Liver (tissue), 10 donors: ENCODE measurements at places on chromosomes 7 and 10. TPM values are rescaled to one million over a fixed set of nuclear protein-coding genes. Genes with fewer than 3 reads are reported as not detected.

TMEM196 gene
- total RNA-seq: not detected

- no peak overlapping the region for H3K27ac ChIP-seq
- DNase-seq: no peak
Observed at GRCh38 chr7:1566687-1567048, 3.2 kb downstream of the PSMG3 start.

DNA sequence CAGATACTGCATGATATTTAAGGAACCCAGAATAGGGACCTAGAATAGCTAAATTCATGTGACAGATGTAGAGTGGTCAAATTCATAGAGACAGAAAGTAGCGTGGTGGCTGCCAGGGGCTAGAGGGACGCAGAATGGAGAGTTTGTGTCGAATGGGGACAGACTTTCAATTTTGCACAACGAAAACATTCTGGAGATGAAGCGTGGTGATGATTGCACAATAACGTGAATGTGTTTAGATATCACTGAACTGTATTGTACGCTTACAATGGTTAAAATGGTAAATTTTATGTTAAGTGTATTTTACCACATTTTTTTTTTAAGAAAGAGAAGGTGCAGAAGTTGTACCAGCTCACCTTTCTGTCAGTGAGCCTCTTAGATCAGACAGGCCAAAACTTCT is 137.8 kb upstream of the TNS3 start:
- no peak overlapping the region for H3K27ac ChIP-seq
- no peak for DNase-seq
- peaks cover 6% of the 10 kb centered on the region for H3K4me1 ChIP-seq
- H3K4me3 ChIP-seq: no peak overlapping the region

DNA sequence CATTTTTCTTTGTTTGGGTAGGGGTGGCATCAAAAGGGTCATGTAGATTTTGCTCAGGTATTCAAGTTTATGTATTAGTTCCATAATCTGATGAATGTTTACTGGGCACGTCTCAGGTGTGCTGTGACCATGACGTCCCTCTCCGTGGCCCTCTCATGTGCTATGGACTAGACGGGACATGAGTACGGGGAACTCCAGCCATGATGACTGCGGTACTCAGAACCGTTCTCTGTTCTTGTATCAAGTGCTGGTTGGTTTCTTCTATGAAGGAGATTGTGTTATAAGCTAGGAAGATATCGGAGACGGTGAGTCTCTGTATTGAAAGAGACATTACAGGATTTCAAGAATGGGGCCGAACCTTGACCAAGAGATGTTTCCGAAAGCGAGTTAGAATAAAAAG is 116.5 kb upstream of the ADARB2 start:
- H3K4me3 ChIP-seq: no peak overlapping the region
- H3K27me3 ChIP-seq: no peaks in the 10 kb centered on the region
- DNase-seq: no peak
- no peaks in the 10 kb centered on the region for H3K36me3 ChIP-seq
- no peaks in the 10 kb centered on the region for H3K4me1 ChIP-seq
- no peak overlapping the region for H3K27ac ChIP-seq

ARHGEF5 gene
- 5.6 TPM for total RNA-seq

OR9A2 gene
- 0.08 TPM for total RNA-seq

DNA sequence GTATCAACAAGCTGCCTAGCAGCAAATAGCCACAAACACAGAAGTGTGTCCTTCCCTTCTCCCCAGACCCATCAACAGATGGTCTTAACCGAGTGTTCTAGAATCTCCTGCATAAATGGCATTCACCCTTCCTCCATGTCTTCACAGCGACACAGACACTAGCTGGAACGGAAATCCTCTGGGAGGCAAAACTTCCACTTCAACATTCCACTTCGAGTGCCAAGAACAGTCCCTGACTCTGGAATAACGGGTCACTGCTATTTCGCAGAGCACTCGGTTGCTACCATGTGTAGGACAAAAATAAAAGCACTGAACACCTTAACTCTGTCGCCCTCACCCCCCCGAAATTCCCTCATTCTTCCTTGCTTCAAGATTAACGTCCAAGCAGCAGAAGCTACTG is 65.1 kb downstream of the SFMBT2 start:
- H3K27me3 ChIP-seq: no peaks in the 10 kb centered on the region
- no peak overlapping the region for H3K4me3 ChIP-seq
- DNase-seq: no peak
- no peak overlapping the region for H3K27ac ChIP-seq
- no peaks in the 10 kb centered on the region for H3K36me3 ChIP-seq
- no peaks in the 10 kb centered on the region for H3K4me1 ChIP-seq

DNA sequence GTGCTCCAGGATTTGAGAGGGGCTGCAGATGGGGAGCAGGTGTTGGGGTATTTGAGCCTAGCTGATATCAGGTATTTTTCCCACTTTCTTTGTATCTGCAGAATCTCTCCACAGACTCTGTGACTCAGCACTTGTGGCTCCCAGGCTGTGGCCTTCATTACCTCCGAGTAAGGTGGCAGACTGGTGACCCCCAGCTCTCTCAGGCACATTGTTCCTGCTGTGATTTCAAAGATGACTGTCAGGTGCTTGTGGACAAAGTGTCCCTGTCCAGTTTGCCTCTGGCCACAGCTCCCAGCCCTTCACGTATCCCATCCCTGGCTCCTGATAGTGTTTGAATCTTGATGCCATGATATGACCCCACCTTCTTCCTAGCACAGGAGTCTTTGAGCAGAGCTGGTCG is 396.8 kb upstream of the PODXL start:
- H3K4me3 ChIP-seq: no peak overlapping the region
- no peaks in the 10 kb centered on the region for H3K4me1 ChIP-seq
- no peak overlapping the region for H3K27ac ChIP-seq
- H3K36me3 ChIP-seq: no peaks in the 10 kb centered on the region
- DNase-seq: no peak
- H3K27me3 ChIP-seq: no peaks in the 10 kb centered on the region

DNA sequence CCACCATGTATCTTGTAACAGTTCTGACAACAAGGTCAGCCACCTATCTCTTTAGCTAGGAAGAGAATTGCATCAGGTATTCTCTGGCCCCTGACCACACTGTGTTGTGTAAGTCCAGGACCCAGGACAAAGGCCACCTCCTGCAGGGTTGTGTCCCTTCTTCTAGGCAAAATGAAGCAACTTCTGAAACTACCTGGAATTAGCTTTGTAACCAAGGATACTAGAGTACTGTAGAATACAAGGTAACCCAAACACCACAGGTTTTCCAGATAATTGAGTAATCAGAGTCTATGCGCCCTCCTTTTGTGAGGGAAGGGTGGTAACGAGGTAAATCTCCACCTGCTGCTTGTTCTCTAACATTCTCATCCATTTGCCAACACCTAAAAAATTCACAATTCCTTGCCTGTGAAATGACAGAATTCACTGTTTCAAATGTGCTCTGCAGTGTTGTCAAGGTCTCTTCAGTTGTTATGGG is 51.7 kb downstream of the SGMS1 start:
- no peak for DNase-seq
- H3K4me1 ChIP-seq: peaks cover 50% of the 10 kb centered on the region
- peak overlapping the region; percentile 72 for H3K27ac ChIP-seq
- H3K36me3 ChIP-seq: no peaks in the 10 kb centered on the region
- H3K27me3 ChIP-seq: no peaks in the 10 kb centered on the region
- no peak overlapping the region for H3K4me3 ChIP-seq

DNA sequence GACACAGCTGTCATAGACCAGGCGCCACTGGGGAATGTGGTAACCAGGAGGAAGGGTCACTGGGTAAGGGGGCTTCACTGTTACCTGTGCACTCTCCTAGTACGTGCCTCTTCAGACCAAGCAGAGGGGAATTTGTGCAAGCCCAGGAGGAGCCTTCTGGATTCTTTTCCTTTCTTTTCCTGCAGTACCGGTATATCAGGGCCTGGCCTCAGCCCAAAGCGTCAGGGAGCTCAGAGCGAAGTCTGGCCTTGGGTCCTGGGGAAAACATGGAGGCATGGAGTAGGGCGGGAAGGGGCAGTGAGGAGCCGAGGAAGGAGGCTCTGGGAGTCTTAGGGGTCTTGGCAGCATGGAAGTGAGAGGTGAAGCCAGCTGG is 133.6 kb upstream of the GDF10 start:
- no peak for DNase-seq
- H3K4me1 ChIP-seq: no peaks in the 10 kb centered on the region
- no peak overlapping the region for H3K4me3 ChIP-seq
- no peaks in the 10 kb centered on the region for H3K27me3 ChIP-seq
- H3K36me3 ChIP-seq: no peaks in the 10 kb centered on the region

- peaks cover 8% of the 10 kb centered on the region for H3K4me1 ChIP-seq
- no peak overlapping the region for H3K27ac ChIP-seq
- H3K36me3 ChIP-seq: no peaks in the 10 kb centered on the region
- no peaks in the 10 kb centered on the region for H3K27me3 ChIP-seq
- H3K4me3 ChIP-seq: no peak overlapping the region
Observed at GRCh38 chr10:58868736-58869435, 307.6 kb upstream of the PHYHIPL start.

LIPM gene
- not detected for total RNA-seq

- H3K27me3 ChIP-seq: no peaks in the 10 kb centered on the region
- H3K4me1 ChIP-seq: peaks cover 17% of the 10 kb centered on the region
- peak overlapping the region; percentile 83 for H3K4me3 ChIP-seq
- H3K27ac ChIP-seq: peak overlapping the region; percentile 83
- H3K36me3 ChIP-seq: no peaks in the 10 kb centered on the region
- DNase-seq: peak; percentile 98
Observed at GRCh38 chr7:12686234-12686890, 1.1 kb upstream of the ARL4A start.

EPO gene
- 1.5 TPM for total RNA-seq

- DNase-seq: no peak
- H3K27me3 ChIP-seq: no peaks in the 10 kb centered on the region
- H3K4me3 ChIP-seq: no peak overlapping the region
- H3K36me3 ChIP-seq: no peaks in the 10 kb centered on the region
- no peak overlapping the region for H3K27ac ChIP-seq
Observed at GRCh38 chr7:32762925-32763293, 128.7 kb downstream of the KBTBD2 start.

FBXO24 gene
- 1.3 TPM for total RNA-seq
